Activated CD8-positive, alpha-beta memory T cell treated with anti-CD3 and anti-CD28 coated beads for 48 hours (primary cell): ENCODE measurements at places on chromosomes 12 and 14.

DNA sequence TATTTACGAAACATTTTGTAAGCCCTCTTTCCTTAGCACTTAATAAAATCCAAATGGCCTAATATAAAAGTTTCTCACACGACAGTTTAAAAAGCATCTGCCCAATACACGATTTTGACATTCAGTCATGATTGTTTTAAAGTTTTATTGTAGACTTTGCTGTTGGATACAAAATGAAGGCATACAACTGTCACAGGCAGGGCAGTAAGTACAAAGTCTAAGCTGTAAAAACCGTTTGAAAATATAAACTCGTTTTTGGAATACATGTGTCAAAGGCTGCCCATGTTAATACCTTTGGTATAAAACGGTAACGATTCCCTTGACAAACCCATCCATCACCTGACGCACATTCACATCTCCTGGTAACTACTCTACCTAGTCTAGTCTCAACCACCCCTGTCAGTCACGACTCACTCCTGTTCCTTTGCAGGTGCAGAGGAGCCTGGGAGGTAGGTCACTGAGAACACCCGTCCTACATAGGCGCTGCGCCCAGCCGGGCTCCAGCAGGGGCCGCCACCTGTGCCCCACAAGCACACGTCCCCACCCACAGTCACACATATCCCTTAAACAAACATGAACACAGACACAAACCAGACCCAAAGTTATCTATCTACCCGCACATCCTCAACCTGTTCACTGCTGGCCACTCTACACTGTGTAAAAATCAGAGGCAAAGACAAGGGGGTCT is 27.1 kb downstream of the KCTD10 start:
- no peak for DNase-seq

DNA sequence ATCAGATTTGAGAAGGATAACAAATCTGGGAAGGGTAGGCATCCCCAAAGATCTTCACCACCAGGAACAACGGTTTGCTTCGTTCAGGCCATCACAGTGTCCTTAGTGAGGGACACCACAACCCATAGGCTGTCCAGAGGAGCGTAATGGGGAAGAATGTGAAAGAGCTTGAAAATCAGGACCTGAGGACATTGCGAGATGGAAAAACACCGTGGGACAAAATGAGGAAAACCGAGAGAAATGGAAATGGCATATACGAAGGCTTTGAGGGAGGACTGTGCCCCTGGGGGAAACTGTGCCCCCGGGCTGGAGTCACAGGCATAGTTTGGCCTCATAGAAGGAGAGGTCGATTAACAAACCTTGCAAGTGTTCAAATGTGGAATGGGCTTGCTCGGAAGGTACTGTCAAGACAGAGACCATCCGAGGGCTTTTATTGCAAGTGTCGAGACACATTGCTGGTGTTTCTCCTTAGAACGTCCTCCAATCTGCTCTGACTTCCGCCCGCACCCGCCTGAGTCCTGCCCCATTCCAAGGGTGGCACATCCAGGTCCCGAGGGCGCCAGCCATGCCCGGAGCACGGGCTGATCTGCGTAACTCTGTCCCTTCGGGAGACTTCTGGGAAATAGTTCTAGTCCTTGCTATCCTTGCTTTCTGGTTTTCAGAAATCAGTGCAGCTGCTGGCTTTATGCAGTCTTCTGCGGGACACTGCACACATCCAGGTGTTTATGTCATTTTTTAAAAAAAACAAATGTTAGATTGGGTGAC is 885 bp upstream of the PALS1 start:
- DNase-seq = no peak

GRCh38 chr12:15152456-15152855 is 68.8 kb downstream of the RERG start:
- no peak for DNase-seq

DNA sequence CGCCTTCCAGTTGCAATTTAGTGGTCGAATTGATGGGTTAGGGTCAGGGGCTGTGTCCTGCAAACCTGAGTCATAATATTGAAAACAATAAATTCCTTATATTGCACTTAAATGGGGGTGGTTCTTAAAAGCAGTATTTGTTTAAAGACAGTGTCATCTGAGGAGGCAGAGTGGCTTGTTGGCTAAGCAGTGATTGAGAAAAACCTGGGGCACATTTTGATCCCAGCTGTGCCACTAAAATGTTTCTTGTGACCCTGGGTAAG is 48.4 kb downstream of the FBXW8 start:
- DNase-seq = no peak

- DNase-seq = no peak
Measured at GRCh38 chr12:62250671-62251608, 9.3 kb upstream of the USP15 start.

GRCh38 chr14:101233021-101233366 is 328.3 kb upstream of the DIO3 start:
- no peak for DNase-seq

GRCh38 chr14:84864548-84865271 is 665.2 kb upstream of the FLRT2 start:
- no peak for DNase-seq
